Activated CD8-positive, alpha-beta memory T cell treated with anti-CD3 and anti-CD28 coated beads, Interleukin-2, amount 10 ng/mL, durations not matched to agents 7 days and 5 days (primary cell): ENCODE measurements at places on chromosomes 2 and 18.

DNA sequence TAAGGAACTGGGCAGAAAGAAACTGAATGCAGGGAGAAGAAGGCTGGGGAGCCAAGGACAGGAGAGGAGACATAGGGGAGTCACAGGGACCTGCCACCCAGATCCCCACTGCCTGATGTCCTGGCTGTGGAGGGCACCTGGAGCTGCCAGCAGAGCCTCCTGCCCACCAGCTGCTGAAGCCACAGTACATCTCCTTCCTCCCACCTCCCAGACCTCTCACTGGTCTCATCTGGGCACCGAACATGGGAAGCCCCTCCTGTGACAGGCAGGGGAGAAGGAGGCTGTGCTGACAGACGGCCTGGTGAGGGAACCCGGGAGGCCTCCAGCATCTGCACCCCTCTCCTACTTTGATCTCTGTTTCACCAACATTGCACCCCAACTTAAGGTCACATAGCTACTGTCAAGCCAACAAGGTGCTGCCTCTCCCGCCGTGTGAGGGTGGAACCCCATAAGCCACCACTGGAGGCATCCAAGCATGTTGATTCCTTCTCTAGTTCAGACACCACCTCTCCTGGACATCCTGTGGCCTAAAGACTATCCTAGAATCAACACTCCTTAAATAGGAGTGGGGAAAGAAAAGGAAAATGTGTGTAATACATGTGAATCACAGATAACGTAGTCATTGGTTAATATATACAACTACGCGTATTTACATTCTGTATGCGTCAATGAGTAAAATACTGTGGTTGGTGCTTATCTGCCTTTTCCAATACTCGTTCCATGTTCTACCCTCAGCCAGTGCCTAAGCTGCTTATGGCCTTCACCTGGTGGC is 3.5 kb upstream of the RNPEPL1 start:
- peak; percentile 76 for DNase-seq
- no peaks in the 10 kb centered on the region for H3K27me3 ChIP-seq
- H3K4me1 ChIP-seq = peaks cover 65% of the 10 kb centered on the region
- H3K4me3 ChIP-seq = peak overlapping the region; percentile 91
- H3K27ac ChIP-seq = peak overlapping the region; percentile 97
- peaks cover 37% of the 10 kb centered on the region for H3K36me3 ChIP-seq

DNA sequence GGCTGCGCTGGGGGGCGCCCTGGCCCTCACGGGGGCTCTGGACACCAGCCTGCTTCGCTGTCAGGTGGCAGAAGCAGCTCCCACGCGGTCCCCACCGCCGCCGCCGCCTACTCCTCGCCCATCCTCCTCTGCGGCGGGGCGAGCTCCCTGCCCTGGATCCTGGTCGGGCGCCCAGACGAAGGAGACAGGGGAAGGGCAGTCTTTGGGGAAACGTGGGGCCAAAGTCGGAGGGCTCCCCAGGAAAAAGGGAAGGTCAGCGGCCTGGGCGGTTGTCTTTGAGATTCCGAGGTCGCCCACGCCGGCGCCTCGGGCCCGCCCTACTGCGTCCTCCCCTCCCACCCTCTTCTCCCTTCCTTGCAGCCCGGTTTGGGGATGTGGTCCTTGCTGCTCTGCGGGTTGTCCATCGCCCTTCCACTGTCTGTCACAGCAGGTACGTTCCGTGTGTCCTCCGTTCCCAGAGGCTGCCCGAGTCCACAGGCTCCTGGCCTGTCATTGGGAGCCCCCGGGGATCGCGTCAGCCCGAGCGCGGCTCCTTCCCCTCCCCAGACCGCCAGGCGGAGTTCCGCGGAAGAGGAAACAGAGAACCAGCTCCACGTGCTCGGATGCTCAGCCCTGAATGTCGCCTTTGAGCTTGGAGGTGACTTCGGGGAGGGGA is 800 bp downstream of the IL1RL2 start:
- H3K27me3 ChIP-seq = peaks cover 38% of the 10 kb centered on the region
- peaks cover 12% of the 10 kb centered on the region for H3K4me1 ChIP-seq
- peak overlapping the region; percentile 66 for H3K4me3 ChIP-seq
- peaks cover 7% of the 10 kb centered on the region for H3K36me3 ChIP-seq
- no peak for DNase-seq
- H3K27ac ChIP-seq = no peak overlapping the region

DNA sequence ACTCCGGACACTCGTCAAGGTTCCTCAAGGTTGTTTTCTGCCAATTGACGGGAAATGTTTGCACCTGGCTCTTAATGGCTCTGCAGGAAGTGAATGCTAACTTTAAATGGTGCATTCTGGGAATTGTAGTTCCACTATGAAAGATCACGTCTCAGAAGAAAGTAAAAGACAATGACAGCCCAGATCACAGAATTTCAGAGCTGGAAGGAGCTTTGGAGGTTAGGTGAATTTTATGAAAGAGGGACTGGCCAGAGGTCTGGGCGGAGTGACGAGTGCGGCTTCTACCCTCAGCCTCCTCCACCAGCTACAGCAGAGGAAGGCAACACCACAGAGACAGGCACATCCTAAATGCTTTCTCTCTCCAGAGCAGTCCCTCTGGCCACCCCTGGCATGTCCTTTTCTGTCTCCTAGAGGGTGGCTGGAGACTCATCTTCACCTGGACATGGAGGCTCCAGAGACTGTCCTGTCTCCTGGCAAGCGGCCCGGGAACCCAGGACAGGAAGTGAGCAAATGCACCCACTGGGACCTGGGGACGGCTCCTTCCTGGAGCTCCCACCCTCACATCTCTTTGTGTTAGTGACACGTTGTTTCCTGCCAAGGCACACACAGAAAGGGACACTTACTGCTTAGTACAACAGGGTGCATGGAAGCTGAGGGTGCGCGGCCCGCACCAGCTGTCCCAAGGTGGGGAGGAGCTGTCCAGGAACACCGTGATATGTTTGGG is 19.4 kb downstream of the THAP4 start:
- no peaks in the 10 kb centered on the region for H3K27me3 ChIP-seq
- H3K4me1 ChIP-seq = peaks cover 54% of the 10 kb centered on the region
- H3K36me3 ChIP-seq = peaks cover 15% of the 10 kb centered on the region
- H3K4me3 ChIP-seq = peak overlapping the region; percentile 78
- H3K27ac ChIP-seq = peak overlapping the region; percentile 97

DNA sequence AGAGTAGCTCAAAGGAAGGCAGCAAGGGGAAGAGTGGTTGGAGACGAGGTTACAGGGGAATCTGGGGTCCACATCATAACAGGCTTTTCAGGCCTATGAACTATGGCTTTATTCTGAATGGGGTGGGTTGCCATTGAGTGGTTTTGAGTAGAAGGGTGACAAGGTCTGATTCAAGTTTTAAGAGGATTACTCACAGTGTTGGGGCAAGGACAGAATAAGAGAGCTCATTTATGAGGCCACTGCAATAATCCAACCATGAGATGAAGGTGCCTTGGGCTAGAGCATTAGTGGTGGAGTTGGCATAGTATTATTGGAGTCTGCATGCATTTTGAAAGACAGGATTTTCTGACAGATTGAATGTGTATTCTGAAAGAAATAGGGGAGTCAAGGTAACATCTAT is 315.9 kb downstream of the RNF144A start:
- H3K4me3 ChIP-seq = no peak overlapping the region
- H3K36me3 ChIP-seq = no peaks in the 10 kb centered on the region
- no peak overlapping the region for H3K27ac ChIP-seq
- H3K4me1 ChIP-seq = no peaks in the 10 kb centered on the region
- DNase-seq = no peak
- peaks cover 2% of the 10 kb centered on the region for H3K27me3 ChIP-seq

DNA sequence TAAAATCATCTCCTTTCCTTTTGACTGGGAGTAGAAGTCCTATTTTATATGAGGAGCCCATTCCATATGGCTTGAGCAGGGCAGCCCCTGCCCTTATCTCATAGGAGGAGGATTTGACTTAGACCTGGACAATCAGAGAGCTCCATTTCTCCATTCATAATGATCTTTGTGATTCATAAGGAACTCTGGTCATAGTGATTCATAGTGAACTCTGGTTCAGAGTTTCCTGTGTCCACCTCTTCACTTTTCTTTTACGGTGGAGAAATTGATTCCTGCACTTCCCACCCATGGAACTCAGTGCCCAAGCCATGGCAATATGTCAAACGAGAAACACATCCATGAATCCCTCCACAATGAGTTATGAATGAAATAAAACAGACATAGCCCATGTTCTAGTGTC is 12.8 kb upstream of the MYO3B start:
- peaks cover 18% of the 10 kb centered on the region for H3K27me3 ChIP-seq
- H3K27ac ChIP-seq = no peak overlapping the region
- H3K36me3 ChIP-seq = no peaks in the 10 kb centered on the region
- no peak overlapping the region for H3K4me3 ChIP-seq
- peaks cover 5% of the 10 kb centered on the region for H3K4me1 ChIP-seq

DNA sequence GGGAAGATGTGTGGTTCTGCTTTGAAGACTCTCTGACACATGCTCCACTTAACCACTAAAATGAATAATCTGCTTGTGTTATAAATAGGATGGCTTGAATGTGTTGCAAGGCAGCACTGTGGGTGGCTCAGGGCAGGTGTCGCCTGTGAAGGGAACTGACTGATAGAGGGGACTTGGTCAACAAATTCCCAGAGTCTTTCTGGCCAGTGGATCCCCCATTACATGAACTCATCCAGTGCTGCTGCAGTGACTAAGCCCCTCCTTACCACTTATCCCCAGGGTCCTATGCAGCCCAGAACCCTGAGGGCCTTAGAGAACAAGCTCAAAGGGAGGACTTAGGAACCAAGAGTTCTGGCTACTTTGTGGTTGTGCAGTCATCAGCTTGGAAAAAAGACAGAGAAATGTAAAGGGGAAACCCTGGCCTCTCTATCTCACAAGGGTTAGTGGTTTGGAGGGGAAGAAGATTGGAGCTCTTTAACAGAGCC is 226.2 kb upstream of the TNP1 start:
- no peak for DNase-seq
- H3K4me3 ChIP-seq = no peak overlapping the region
- H3K27me3 ChIP-seq = peaks cover 15% of the 10 kb centered on the region
- no peaks in the 10 kb centered on the region for H3K36me3 ChIP-seq

GRCh38 chr2:100036793-100037192 is 105.6 kb downstream of the AFF3 start:
- H3K4me1 ChIP-seq = no peaks in the 10 kb centered on the region
- H3K36me3 ChIP-seq = no peaks in the 10 kb centered on the region
- H3K27me3 ChIP-seq = peaks cover 4% of the 10 kb centered on the region
- no peak for DNase-seq
- H3K4me3 ChIP-seq = no peak overlapping the region
- H3K27ac ChIP-seq = no peak overlapping the region

- H3K4me3 ChIP-seq = peak overlapping the region; percentile 94
- H3K4me1 ChIP-seq = peaks cover 70% of the 10 kb centered on the region
- peak overlapping the region; percentile 93 for H3K27ac ChIP-seq
- no peaks in the 10 kb centered on the region for H3K27me3 ChIP-seq
- DNase-seq = peak; percentile 70
- peaks cover 49% of the 10 kb centered on the region for H3K36me3 ChIP-seq
These were observed 3.9 kb downstream of the ANKRD44 start for GRCh38 chr2:197306696-197307040.

DNA sequence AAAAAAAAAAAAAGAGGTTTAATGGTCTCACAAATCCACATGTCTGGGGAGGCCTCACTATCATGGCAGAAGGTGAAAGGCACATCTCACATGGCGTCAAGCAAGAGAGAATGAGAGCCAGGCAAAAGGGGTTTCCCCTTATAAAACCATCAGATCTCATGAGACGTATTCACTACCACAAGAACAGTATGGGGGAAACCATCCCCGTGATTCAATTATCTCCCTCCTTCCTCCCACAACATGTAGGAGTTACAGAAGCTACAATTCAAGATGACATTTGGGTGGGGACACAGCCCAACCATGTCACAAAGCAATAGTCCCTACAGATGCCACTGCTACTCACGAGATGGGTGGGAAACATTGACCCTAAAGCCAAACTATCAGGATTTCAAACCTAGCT is 392.7 kb upstream of the ID2 start:
- H3K36me3 ChIP-seq = peaks cover 23% of the 10 kb centered on the region
- no peak overlapping the region for H3K27ac ChIP-seq
- H3K27me3 ChIP-seq = peaks cover 22% of the 10 kb centered on the region
- peaks cover 17% of the 10 kb centered on the region for H3K4me1 ChIP-seq
- no peak for DNase-seq

DNA sequence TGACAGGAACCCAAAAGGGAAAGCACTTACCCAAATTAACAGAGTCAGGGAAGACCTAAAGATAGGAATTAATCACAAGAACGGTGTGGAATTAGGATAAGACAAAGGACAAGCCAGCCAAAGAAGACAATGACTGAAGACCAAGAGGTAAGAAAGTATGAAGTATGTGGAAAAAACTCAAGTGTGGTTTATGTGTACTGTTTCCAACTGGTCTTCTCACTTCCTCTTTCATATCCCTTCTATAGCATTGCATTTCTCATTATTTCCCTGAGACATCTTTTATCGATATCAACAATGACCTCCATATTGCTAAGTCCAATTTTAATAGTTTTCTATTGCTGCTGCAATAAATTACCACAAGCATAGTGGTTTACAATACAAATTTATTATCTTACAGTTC is 313.5 kb upstream of the SLC39A10 start:
- no peak overlapping the region for H3K4me3 ChIP-seq
- DNase-seq = no peak
- H3K36me3 ChIP-seq = peaks cover 1% of the 10 kb centered on the region
- no peak overlapping the region for H3K27ac ChIP-seq
- no peaks in the 10 kb centered on the region for H3K27me3 ChIP-seq

- H3K4me1 ChIP-seq = no peaks in the 10 kb centered on the region
- H3K27me3 ChIP-seq = no peaks in the 10 kb centered on the region
- H3K36me3 ChIP-seq = peaks cover 8% of the 10 kb centered on the region
- no peak overlapping the region for H3K27ac ChIP-seq
These were observed 34.4 kb downstream of the ACYP2 start for GRCh38 chr2:54149638-54150441.

DNA sequence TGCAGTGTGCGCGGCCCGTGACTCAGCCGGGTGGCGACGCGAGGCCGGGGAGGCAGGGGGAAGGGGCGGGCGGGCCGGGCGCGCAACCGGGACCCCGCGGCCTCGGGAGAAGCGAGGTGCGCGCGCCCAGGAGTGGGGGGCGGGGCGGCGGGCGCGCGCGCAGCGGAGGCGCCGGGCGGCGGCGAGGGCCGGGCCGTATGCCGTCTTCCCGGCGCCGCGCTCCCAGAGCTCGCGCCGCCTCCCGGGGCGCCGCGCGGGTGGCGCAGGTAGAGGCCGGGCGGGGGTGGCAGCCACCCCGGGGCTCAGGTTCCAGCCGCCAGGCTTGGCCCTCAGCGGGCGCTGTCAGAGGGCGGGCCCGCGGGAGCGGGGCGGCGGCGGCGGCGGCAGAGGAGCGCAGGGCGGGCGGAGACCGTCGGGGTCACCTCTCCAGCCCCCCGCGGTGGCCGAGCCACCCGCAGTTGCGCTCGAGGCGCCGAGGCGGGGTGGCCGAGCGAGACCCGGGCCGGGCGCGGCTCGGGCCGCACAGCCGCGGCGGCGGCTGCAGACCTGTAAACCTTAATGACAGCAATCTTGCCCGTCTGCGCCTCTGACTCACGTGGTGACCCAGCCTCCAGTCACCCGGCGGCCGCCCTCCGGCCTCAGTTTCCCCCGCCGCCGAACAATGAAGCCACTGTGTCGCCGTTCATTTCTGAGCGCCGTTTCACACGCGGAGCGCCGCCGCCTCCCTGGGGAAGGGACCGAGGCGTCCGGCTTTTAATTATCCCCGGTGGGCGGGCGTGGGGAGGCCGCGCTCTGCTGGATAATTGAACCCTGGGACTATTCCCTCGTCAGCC is 25.3 kb upstream of the SMAD7 start:
- H3K4me3 ChIP-seq = peak overlapping the region; percentile 59
- peaks cover 50% of the 10 kb centered on the region for H3K27me3 ChIP-seq
- no peaks in the 10 kb centered on the region for H3K36me3 ChIP-seq
- H3K4me1 ChIP-seq = peaks cover 10% of the 10 kb centered on the region
- DNase-seq = peak; percentile 53

GRCh38 chr18:67728364-67728763 is 211.8 kb upstream of the DSEL start:
- no peak overlapping the region for H3K27ac ChIP-seq
- H3K27me3 ChIP-seq = no peaks in the 10 kb centered on the region
- H3K4me3 ChIP-seq = no peak overlapping the region
- H3K4me1 ChIP-seq = no peaks in the 10 kb centered on the region
- DNase-seq = no peak
- no peaks in the 10 kb centered on the region for H3K36me3 ChIP-seq
